ENCODE measurements at places on chromosomes 12 and 14. TPM values are rescaled to one million over a fixed set of nuclear protein-coding genes. Genes with fewer than 3 reads are reported as not detected.

Gene ANO4
- not detected for total RNA-seq

Gene NKX2-8
- total RNA-seq, result not detected

Gene P2RX2
- not detected for total RNA-seq

DNA sequence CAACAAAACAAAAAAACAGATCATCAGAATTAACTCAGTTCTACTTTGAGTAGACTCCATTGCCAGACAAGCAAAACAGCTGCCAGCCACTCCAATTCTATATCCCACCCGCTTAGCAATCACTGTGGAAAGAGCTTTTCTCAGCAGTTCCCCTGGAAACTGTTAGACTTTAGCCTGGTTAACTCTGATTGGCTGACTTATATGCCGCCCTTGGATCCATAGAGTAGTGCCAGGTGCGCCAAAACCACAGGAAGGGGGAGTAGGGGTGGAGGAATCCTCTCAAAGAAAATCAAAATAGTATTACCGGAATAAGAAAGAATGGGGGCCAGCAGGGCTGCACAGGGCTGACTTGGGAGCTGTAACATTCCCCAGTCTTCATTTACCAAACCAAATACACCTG is 5.4 kb upstream of the EML5 start:
- H3K27me3 ChIP-seq, result peaks cover 2% of the 10 kb centered on the region
- no peaks in the 10 kb centered on the region for H3K36me3 ChIP-seq
- H3K4me3 ChIP-seq, result no peak overlapping the region
- no peaks in the 10 kb centered on the region for H3K4me1 ChIP-seq
- H3K27ac ChIP-seq, result no peak overlapping the region

DNA sequence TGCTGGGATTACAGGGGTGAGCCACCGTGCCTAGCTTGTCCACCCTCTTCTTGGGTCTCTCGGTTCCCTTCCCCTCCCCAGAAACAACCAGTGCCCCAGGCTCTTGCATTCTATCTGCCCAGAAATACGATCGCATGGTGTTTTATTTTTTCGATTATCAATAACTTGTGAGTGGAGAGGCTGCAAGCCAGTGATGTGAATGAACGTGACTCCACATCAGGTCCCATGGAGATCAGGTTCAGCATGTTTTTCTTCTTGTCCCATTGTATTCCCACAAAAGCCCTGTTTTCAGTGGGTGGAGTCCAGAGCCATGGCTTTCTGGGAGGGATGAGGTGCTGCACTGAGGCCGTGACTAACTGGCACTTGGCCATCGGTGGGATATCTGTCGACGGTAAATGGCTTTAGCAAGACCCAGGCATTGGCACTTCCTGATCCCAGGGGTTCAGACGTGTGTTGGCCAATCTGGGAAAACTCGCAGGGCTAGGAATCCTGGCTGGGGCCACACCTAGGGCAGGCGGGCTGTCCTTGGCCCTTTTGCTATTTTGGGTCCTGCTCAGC is 12.7 kb upstream of the HNF1A start:
- H3K36me3 ChIP-seq, result no peaks in the 10 kb centered on the region
- H3K4me1 ChIP-seq, result no peaks in the 10 kb centered on the region
- no peak for DNase-seq
- peaks cover 4% of the 10 kb centered on the region for H3K27me3 ChIP-seq
- H3K4me3 ChIP-seq, result no peak overlapping the region

Measured in osteoblast (primary cell).